Hematopoietic multipotent progenitor cell treated with erythropoietin and hydrocortisone succinate and interleukin-3 and kit ligand, for 4 days (in vitro differentiated cells): ENCODE measurements at places on chromosomes 13 and 19.

- DNase-seq, result peak; percentile 88
These were observed 109.2 kb downstream of the ESD start for GRCh38 chr13:46687810-46688209.

GRCh38 chr19:48310227-48310626 is 15.1 kb upstream of the EMP3 start:
- no peak for DNase-seq

DNA sequence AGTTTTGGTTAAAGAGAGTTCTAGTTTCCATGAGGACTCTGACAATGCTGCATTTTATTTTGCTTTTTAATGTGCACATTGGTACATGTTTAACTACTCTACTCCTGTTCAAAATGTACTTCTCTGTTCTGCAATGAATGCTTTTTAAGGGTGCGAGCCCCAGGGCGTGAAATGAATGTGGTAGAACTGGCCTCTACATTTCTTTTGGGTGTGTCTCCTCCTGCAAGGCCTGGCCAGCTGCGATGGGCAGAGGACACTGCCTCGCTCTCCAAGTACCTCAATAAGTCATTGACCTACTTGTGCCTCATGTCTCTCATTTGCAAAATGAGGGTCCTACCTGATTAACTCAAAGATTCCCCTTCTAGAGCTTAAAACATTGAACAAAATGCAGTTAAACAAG is 6.7 kb downstream of the RGS9BP start:
- DNase-seq, result no peak

DNA sequence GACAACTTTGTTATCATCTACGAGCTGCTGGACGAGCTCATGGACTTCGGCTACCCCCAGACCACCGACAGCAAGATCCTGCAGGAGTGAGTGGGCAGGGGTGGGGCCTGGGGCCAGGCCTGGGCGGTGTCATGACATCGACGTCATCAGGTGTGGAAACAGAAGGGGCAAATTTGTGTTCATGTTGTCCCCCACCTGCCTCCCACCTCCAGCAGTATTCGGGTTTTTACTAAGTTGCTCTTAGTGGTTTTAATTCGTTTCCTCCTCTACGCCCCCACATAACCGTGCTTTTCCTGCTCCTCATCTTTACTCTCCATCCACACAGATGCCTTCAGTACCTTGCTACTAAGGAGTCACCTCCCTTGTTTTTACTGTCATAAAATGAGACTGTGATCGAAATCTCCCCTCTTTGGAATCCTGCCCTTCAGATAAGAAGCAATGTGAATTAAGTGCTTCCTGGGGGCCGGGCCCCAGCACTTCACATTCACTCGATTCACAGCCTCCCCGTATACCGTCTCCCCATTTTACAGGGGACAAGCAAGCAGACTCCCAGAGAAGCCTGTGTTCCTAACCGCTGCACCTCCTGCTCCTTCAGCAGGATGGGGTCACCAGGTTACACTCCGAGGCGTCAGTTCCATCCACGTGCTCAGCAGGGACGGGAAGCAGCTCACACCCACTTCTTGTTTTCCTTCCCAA is 10.5 kb downstream of the AP1M1 start:
- DNase-seq, result no peak

GRCh38 chr13:106755542-106755941 is 187.6 kb upstream of the ARGLU1 start:
- DNase-seq, result no peak

- no peak for DNase-seq
These were observed 1010.6 kb downstream of the PCDH9 start for GRCh38 chr13:66219506-66219905.

GRCh38 chr13:103273825-103274224 is 207.6 kb upstream of the SLC10A2 start:
- no peak for DNase-seq

- no peak for DNase-seq
These were observed 75.3 kb upstream of the POMP start for GRCh38 chr13:28583651-28584091.

GRCh38 chr13:106594980-106595379 is 27.0 kb upstream of the ARGLU1 start:
- peak; percentile 32 for DNase-seq

DNA sequence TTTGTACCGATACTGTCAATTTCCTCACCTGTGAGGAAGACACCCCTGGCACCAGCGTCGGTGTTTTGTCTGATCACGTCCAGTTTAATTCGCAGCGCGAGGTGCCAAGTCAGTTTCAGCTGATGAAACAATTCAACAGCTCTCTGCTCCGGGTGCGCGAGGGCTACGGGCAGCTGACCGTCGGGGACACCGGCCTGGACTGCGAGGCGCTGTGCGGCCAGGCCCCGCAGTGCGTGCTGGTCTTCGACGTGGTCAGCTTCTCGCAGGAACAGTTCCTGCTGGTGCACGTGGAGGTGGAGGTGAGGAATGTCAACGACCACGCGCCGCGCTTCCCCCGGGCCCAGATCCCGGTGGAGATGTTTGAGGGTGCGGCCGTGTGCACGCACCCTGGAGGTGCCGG is 171.5 kb downstream of the OLFM4 start:
- DNase-seq, result no peak

GRCh38 chr19:7916103-7916954 is 1.7 kb downstream of the TGFBR3L start:
- DNase-seq, result peak; percentile 63

DNA sequence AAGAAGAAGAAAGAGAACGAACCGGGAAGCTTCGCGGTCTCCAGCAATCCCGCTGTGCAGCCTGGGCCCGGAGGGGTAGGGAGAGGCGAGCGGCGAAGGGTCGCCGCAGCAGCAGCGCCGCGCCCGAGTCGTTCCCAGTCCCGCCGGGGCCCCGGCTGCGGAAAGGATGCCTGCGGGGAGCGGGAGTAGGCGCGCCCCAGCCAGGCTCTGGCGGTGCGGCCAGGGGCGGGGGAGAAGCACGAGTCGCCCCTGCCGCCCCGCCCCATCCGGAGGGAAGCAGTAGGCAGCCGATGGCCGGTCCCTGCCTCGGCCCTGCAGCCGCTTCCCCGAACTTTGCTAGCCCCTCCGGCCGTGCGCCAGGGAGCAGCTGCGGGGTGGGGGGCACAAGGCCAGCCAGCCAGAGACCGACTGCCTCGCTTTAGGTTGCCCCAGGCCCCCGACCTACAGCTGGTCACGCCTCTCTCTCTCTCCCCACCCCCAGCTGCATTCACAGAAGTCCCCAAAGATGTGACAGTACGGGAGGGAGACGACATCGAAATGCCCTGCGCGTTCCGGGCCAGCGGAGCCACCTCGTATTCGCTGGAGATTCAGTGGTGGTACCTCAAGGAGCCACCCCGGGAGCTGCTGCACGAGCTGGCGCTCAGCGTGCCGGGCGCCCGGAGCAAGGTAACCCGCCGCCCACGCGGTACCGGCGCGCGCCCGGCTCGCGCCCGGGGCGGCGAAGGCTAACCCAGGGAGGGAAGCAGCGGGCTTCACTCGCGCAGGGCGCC is 1.1 kb downstream of the VSTM2B start:
- peak; percentile 19 for DNase-seq

DNA sequence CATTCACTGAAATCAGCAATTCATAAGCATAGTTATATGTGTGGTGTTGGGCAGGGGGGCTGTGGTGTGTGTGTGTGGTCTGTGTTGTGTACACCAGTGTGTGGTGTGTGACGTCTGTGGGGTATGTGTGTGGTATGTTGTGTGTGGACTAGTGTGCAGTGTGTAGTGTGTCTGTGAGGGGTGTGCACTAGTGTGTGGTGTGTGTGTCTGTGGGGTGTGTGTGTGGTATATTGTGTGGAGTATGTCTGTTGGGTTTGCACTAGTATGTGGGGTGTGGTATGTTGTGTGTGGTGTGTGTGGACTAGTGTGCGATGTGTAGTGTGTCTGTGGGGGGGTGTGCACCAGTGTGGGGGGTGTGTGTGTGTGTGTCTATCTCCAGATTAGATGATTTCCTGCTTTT is 7.2 kb upstream of the CDC16 start:
- DNase-seq, result no peak

DNA sequence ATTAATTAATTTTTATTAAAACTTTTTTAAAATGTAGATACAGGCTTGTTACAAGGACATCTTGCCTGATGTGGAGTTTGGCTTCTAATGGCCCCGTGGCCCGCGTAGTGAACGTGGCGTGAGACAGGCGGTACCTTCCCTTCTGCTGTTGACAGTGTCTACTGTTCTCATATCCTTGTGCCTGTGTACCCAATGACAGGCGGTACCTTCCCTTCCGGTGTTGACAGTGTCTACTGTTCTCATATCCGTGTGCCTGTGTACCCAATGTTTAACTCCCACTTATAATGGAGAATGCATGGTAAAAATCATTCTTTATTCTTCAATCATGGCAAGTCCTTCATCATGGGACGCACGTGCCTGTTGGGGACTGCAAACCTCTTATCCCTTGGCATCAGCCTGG is 79.1 kb upstream of the ZNF835 start:
- no peak for DNase-seq

- no peak for DNase-seq
These were observed 22.1 kb upstream of the F7 start for GRCh38 chr13:113083402-113084061.

- no peak for DNase-seq
These were observed 5.4 kb upstream of the UBE2M start for GRCh38 chr19:58563823-58564222.

GRCh38 chr19:2413629-2414028 is 13.8 kb downstream of the TIMM13 start:
- no peak for DNase-seq

DNA sequence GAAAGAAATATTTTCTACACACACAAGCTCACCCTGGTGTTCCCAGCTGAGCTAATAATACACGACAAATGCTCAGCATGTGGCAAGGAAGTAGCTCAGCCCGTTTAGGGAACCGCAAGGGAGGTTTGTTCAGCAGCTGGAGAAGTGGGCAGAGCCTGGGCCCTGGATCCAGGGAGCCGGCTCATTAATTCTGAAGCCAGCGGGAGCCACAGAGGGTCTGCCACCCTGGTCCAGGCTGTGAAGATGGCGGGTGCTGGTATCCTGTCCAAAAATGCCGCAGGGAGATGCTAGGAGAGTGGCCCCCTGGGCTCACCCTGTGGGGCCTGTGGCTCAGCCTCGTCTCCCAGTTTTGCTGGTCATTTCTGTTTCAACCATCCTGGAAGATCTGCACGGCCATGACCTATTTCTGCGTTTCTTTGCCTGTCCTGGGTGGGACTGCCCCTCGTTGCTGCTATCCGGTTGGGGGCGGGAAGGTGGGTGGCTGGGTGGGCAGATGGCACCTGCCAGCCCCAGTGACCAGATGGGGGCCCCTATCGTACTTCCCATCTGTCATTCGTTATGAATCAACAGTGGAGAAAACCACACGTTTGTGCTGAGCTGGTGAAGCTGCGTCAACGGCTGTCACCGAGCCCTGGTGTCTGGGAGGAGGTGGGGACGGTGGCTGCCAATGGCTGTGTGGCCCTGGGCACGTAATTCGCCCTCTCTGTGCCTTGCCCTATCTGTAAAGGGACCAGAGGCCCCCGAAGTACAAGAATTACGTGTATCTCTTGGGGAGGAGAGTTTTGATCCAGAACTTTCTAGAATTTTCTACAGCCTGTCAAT is 2.7 kb upstream of the GNA15 start:
- DNase-seq, result peak; percentile 99

- DNase-seq, result peak; percentile 90
These were observed 6.3 kb downstream of the PGLYRP1 start for GRCh38 chr19:46016426-46017094.

DNA sequence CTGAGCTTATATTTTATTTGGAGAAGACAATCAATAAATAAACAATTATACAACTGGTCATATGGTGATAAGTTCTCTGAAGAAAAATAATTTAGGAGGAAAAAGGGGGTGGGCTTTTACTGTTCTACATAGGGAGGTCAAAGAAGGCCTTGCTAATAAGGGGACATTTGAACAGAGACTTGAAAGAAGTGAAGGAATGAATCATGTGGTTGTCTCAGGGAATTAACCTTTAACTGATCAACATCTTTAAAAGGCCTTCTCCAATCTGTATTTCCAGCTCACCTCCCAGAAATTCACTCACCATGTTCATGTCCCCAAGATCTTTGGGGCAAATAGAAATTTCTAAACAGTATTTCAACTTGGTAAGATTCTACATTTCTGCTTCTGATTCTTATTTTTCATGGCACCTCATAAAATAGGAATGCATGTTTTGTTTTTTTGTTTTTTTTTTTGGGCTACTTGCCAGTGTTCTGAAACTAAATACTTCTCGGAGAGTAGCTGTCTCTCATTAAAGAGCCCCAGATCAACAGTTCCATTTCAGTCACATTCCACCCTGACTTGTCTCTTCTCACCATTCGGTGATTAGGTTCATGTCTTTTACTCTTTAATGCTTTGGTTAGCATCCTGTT is 19.2 kb upstream of the LPAR6 start:
- DNase-seq, result no peak
